ENCODE measurements at places on chromosomes 7 and 10.

DNA sequence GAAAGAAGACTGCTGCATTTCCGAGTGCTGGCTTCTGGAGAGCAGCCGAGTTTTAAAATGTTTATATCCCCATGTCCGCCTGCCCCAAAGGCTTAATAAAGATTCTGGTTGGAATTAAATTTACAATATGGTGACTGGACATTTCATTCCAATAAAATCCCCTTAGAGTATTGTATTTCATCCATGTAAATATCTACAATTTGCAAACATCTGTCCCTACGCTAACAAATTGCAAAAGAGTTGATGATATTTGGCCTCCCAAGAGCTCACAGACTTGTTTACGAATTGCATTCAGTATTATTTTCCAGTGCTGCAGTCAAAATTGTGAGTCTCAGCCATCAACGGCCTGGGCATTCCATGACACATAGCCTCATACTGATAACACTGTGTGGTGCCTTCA is 50.1 kb downstream of the PLEKHS1 start:
- DNase-seq = no peak

DNA sequence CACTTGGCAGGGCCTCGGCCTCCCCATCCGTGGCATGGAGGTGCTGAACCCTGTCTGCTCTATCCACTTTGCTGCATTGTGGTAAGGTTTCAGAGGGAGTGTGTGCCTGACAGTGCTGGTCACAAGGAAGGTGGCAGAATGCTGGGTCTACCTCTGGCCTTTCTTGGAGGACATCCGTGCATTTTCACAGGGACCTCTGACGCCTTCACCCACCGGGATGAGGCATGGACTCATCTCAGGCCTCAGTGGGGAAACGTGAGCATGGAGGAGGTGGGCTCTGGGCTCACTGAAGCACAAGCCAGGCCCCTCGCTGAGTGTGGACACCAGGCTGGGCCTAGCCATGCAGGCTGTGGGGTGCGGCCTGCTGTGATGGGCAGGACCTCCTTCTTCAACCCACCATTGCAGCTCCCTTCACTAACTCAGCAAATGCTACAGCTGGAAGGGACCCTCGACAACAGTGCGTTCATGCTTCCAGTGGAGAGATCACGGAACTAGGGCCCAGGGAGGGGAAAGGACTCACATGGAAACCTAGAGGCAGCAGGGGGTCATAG is 8.6 kb downstream of the TBATA start:
- no peak for DNase-seq

DNA sequence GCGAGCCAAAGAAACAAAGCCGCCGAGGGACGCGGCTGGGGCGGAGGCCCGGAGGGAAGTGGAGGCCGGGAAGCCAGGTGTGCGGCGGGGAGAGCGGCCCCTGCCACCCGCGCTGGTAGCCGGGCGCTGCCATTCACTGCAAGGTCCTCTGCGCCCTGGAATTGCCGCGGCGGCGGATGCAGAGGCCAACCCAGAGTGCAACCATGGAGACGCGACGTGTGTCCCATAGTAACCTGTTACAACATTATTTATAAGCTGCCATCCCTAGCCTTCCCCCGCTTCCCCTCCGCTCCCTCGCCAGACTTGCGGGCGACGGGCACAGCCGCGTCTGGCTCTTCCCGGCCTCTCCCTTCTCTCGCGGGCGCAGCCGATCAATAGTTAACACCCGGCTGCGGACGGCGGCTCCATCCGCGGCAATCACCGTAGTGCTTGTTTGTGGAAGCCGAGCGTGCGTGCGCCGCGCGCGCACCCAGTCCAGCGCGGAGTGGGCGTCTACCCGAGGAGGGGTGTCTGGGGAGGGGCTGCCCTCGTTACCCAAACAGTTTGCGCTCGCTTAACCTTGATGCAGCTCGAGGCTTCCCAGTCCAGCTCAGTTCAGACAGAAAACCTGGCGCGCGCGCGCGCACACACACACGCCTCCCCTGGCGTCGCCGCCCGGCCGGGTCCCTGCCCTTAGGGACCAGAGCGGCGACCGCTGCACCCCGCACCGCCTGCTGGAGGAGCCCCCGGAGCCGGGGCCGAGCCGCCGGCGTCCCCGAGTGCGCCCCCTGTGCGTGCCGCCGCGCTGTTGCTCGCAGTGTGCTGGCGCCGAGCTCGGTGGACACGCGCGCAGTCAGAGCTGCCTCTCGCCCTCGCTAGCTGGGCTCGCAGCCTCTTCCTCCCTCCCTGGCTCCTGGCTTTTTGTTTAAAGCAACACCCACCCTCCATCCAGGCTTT is 165.4 kb upstream of the DPP6 start:
- DNase-seq = no peak

DNA sequence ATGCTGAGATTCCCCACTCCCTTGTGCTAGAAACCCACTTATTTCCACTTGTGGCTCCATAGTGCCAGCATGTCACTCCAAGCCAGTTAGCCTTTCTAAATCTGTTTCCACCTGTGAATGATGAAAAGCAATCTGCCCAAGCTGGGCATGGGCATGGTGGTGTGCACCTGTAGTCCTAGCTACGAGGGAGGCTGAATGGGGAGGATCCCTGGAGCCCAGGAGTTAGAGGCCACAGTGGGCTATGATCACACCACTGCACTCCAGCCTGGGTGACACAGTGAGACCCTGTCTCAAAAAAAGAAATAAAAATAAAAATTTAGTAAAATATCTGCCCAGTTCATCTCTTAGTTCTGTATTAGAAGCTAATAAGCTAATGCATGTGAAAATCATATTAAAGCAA is 5.0 kb upstream of the PTF1A start:
- DNase-seq = no peak

DNA sequence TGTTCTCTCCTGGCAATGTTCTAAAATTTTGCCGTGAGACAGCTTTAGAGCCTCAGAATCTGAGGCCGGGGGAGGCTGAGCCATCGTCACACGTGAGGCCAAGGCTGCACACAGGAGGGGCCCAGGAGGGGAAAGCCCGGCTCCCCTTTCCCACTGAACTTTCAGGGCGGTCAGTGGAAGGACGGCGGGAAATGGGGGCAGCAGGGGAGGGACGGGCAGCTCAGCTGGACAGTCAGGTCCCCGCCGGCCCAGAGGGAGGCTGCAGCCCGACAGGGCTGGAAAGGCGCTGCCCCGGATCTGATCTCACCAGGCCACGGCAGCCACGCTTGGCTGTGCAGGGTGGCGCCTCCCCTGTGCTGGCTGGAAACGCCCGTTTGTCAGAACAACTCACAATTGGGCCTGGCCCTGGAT is 43.3 kb upstream of the ADGRA1 start:
- DNase-seq = no peak

GRCh38 chr7:37110660-37111424 is 337.8 kb downstream of the ELMO1 start:
- no peak for DNase-seq

- no peak for DNase-seq
Observed at GRCh38 chr7:96277921-96278320, 44.0 kb downstream of the SLC25A13 start.

GRCh38 chr7:12757443-12757842 is 70.0 kb downstream of the ARL4A start:
- DNase-seq = no peak

DNA sequence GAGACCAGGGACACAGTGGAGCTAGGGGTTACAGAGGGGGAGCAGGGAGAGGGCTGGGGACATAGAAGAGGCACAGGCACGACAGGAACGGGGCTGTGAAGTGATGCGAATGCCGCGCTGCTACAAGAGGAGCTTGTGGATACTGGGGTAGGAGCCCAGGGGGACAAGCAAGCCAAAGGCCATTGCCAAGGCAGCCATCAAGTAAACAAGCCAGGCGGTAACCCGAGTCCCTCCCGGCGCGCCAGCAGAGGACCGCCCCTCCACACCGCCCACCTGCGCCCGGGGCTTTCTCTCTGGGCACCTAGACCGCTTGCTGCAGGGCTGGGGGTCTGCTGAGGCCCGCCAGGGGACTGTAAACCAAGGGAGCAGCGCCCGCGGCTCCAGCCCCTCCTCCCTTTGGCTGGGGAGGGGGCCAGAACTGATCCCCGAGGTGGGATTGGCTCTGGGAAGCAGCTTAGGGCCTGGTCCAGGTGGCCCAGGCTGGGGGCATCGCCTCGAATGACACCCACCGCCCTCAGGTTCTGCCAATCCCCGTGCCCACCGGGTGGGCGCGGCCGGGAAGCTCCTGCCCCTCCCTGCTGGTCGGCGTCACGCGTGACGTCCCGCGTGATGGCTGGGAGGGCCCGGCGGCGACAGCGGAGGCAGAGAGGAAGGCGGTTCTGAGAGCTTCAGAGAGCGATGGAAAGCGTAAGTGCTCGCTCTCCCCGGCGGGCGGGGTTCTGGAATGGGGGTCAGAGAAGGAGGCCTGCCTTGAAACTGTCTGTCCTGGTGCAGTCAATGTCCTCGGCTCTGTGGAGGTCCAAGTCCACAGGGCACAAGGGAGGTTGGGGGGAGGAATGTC is 982 bp downstream of the SFXN3 start:
- no peak for DNase-seq

DNA sequence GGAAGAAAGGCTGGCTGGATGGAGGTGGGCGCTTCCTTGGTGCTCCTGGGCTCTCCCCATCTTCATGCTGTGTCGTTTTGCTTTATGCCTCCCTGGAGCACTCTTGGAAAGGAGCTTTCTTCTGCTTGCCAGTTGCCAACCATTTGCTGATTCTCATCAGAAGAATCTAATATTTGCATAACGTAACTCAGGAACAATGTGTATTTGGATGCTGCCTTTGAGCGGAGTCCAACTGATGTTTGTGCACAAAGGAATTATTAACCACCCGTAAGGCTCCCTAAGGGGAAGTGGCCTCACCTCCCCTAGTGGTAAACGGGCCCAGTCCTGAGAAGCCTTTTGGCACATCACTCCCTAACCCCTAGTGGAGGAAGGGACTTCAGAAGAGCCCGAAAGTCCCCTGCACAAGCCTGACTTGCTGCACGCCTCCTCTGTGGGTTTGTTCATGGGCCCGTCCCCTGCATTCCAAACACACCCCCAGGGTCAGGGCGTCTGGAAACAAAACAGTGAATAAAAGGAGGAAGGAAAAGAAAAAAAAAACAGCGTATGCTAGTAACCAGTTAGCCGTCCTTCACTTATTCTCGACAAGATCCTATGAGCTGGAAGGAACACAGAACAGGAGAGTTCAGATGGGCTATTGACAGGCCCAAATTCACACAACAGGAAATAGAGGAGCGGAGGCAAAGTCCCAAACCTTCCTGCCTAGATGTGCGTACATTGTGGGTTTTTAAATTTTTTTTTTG is 602.2 kb downstream of the LRMDA start:
- DNase-seq = no peak

GRCh38 chr7:158050978-158051651 is 536.5 kb downstream of the PTPRN2 start:
- DNase-seq = no peak

GRCh38 chr7:28442540-28443420 is 30.5 kb downstream of the CREB5 start:
- DNase-seq = no peak

- DNase-seq = no peak
Observed at GRCh38 chr7:86320889-86321288, 322.8 kb upstream of the GRM3 start.

- DNase-seq = no peak
Observed at GRCh38 chr7:56097700-56098099, 4.9 kb upstream of the PHKG1 start.
